ENCODE measurements at places on chromosomes 7 and 10. TPM values are rescaled to one million over a fixed set of nuclear protein-coding genes. Genes with fewer than 3 reads are reported as not detected.

Gene TMEM196
- polyA plus RNA-seq, result not detected

Gene FBXL13
- 0.61 TPM for polyA plus RNA-seq

Gene PNLIPRP3
- polyA plus RNA-seq, result not detected

Gene NAT16
- polyA plus RNA-seq, result 0.01 TPM

DNA sequence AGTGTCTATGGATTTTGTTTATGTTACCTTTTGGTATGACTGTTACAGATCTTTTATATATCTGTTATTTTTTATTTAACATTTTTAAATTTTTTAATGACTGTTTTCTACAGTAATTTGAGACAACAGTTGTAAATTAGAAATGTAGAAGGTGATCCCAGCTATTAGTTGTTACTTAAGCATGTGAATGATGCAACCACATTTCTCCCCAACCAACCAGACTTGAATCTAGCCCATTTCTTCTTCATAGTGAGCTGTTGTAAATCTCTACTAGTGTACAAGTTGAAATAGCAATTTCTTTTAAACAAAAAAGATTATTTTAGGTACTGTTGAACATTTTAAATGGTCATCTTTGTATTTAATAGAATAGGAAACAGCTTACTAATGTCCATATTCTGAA, 18.0 kb downstream of the TMEM106B start:
- DNase-seq, result no peak

GRCh38 chr10:104067525-104067924, 18.2 kb downstream of the COL17A1 start:
- DNase-seq, result no peak
